ENCODE measurements at places on chromosomes 13 and 19.

DNA sequence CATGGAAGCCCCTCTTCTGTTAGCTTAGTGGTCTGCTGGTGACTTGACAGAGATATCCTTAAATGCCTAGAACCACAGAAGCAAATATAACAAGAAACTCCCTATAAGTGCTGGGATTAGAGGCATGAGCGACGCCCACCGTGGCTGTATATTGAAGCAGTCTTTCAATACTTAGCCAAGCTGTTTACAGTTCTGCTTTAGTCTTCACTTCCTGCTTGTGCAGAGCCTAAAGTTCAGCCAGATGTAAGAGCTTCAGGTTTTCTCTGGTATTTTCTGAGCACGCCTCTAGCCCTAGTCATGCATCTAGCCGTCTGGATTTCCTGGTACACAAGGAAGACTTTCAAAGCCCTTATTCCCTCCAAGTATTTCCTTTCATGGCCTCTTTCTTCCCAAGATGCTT lies 28.5 kb downstream of the TRPM4 start:
- DNase-seq, result no peak

DNA sequence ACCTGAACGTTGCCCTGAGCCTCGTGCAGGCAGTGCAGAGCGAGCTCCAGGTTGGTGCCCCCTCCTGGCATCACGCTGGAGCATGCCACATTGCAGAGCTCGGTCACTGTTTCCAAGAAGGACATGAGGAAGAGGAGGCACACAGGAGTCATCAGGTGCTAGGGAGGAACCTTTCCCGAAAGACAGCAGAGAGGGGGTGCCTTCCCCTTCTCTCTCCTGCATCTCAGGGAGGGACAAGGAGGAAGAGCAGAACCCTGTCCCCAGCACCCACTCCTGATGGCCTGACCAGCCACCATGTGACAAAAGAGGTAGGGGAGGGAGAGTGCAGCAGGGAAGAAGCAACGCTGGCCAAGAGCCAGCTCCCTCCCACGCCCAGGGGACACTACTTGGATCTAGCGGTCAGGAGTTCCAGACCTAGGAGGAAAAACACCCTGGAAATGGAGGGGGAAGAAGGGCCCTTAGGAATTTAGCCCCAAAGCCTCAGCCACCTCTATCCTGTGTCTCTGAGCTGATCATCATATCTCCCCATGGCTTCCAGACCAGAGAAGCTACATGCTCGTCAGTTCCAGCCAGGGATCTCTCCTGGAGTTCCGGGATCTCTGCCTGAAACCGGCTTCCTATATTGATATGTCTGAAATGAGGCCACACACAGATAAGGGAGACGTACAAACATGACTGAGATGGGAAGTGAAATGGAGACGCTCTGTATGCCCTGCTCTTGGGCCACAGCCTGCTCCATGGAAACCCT lies 17.0 kb upstream of the NAPA start:
- no peak for DNase-seq

- DNase-seq, result no peak
Measured at GRCh38 chr19:31555634-31556215, 206.5 kb upstream of the TSHZ3 start.

- no peak for DNase-seq
Measured at GRCh38 chr13:74767050-74767449, 632.8 kb upstream of the KLF12 start.

DNA sequence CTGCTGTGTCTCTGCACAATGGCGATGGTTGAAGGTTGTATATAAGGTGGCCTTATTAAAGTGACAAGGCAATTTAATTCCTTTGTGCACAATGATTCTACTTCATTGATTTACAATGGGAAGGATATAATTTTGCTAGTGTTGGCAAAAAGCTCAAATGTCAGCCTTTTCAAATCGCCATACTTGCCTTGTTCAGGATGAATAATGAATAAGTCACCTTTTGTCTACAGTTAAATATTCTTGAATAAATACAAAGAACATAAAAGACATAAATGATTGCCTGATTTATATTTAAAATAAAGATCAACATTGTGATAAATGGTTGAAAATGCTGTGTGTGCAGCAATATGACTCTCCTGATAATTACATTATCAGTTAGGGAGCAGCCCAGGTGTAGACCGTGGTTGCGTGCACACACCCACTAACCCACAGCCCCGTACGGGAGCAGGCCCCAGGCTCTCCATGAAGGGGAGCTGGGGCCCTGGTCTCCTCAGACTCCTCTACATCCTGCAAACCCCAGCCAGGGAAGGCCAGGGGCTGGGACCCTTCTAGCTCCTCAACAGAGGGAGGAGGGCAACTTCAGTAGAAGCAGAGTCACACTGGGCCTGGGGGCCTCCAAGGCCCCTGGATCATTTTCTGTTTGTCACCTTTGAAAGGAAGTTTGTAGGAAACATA lies 64.9 kb downstream of the TEX29 start:
- no peak for DNase-seq

DNA sequence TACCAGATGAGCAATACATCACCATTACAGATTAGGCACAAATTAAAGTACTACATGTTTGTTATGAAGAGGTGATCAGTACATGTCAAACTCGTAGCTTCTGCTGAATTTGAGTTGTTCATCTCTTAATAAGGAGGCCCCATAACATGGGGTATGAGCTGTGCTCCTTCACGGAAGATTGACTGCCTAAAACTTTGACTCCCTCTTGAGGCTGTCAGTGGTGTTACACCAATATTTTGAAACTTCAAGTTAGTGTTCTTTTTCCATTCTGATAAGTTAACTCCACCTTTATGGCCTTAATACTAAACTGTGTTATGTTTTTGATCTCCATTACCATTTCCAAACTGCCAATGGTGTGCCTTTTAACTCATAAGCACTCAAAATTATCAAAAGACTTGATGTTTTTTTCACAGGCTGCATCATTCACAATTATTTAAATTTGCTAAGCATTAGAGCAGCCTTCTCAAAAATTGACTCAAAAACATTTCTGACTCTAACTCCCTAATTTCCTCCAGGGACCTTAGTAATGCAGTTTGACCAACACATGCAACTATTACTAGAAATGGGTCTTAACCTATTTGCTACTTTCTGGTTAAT lies 1591.5 kb downstream of the PCDH9 start:
- DNase-seq, result no peak

DNA sequence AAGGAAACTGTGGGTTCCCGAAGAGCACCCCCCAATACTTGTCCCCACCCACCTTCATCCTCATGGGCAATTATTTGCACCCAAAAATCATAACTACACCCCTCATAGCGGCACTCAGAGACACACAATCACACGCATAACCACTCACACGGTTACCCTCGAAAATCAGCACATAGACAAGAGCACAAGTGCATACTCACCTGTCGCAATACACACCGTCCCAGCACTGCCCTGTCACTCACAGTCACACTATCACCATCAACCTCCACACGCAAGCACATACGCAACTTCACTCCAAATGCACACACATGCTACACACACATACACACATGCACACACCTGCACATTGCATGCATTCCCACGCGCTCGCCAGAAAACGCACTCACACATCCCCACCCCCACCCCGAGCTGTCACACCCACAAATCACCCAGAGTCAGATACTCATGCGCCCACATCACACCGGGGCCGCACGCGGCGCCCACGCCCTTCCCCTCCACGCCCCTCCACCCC lies 535 bp downstream of the COL5A3 start:
- DNase-seq, result no peak
